Aorta (tissue), 5 donors: ENCODE measurements at places on chromosomes 3 and 15. TPM values are rescaled to one million over a fixed set of nuclear protein-coding genes. Genes with fewer than 3 reads are reported as not detected.

GRCh38 chr15:41957021-41957897 lies 15.1 kb downstream of the EHD4 start:
- H3K4me1 ChIP-seq: peaks cover 8% of the 10 kb centered on the region
- peaks cover 1% of the 10 kb centered on the region for H3K36me3 ChIP-seq
- H3K27me3 ChIP-seq: no peaks in the 10 kb centered on the region
- no peak overlapping the region for H3K27ac ChIP-seq

GRCh38 chr15:42672444-42672843 lies 64.5 kb downstream of the CDAN1 start:
- no peak overlapping the region for H3K4me3 ChIP-seq
- H3K4me1 ChIP-seq: no peaks in the 10 kb centered on the region
- H3K27ac ChIP-seq: no peak overlapping the region
- DNase-seq: no peak
- H3K36me3 ChIP-seq: no peaks in the 10 kb centered on the region
- no peaks in the 10 kb centered on the region for H3K27me3 ChIP-seq

DNA sequence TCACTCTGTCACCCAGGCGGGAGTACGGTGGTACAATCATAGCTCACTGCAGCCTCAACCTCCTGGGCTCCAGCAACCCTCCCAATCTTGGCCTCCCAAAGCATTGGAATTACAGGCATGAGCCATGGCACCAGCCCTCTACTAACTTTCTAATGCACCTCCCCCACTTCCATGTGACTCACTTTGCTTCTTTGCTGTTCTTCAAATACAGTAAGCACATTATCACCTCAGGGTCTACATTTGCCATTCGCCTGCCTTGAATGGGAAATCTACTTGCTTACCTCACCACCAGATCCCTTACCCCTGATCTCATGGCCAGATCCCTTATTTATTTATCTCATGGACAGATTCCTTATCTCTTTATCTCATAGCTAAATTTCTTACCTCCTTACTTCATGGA lies 235.3 kb downstream of the KCNMB2 start:
- H3K27me3 ChIP-seq: no peaks in the 10 kb centered on the region
- no peak for DNase-seq
- no peaks in the 10 kb centered on the region for H3K36me3 ChIP-seq
- no peaks in the 10 kb centered on the region for H3K4me1 ChIP-seq

DNA sequence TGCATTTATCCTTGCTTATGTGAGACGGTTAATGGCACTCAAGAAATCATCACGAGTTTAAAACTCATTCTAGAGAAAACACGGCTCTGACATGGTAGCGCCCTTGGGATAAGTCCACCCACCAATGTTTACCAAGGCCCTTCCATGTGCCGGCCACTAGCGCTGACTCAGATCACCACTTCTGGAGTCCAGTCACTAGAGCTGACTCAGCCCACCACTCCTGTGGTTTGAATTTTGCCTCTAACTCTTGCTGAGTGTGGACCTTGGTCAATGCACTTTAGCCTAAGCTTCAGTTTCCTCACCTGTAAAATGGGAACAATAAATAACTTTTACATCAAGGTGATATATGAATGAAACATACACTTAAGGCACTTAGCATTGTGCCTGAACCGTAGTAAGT lies 358.4 kb upstream of the PROK2 start:
- no peak overlapping the region for H3K4me3 ChIP-seq
- H3K36me3 ChIP-seq: no peaks in the 10 kb centered on the region
- no peaks in the 10 kb centered on the region for H3K27me3 ChIP-seq
- H3K27ac ChIP-seq: no peak overlapping the region
- peaks cover 4% of the 10 kb centered on the region for H3K4me1 ChIP-seq

GRCh38 chr3:150583028-150583427 lies 20.1 kb upstream of the SELENOT start:
- H3K27ac ChIP-seq: no peak overlapping the region
- no peaks in the 10 kb centered on the region for H3K27me3 ChIP-seq
- DNase-seq: no peak
- H3K4me3 ChIP-seq: no peak overlapping the region
- H3K4me1 ChIP-seq: no peaks in the 10 kb centered on the region

DNA sequence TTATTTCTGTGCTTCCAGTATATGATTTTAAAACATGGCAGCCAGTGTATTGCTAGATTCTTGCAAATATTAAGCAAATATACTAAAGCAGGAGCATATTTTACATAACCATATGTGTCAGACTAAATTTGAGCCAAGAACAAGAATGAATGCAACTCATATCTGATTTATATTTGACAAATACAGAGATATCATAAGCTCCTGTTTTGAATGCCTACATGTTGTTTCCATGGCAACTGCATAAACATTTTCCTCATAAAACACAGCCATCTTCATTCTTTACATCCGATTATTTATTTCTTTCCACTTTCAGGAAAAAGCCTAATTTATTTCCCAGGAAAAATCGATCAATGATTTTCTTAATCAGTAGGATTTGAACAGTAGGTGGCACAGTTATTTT lies 172.2 kb upstream of the TSPAN3 start:
- no peaks in the 10 kb centered on the region for H3K27me3 ChIP-seq
- no peak overlapping the region for H3K4me3 ChIP-seq

DNA sequence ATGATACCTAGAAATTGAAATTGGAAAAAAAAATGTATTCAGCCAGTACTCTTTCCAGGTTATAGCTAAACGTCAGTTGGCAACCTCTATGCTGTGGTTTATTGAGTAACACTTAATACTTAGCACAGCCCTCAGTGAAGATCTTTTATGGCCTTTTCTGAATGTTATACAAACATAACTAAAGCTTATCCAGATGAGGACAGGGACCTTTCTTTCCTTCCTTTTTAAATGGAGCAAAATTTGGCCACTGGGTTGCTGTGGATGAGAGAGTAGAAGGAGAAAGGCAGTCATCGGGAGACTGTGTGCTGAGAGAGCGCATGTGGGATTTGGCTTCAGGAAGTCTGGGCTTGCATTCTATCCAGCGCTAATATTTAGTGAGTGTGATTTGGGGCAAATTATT lies 36.1 kb downstream of the IGF1R start:
- H3K27me3 ChIP-seq: no peaks in the 10 kb centered on the region
- no peak overlapping the region for H3K4me3 ChIP-seq
- no peaks in the 10 kb centered on the region for H3K36me3 ChIP-seq
- DNase-seq: no peak

DNA sequence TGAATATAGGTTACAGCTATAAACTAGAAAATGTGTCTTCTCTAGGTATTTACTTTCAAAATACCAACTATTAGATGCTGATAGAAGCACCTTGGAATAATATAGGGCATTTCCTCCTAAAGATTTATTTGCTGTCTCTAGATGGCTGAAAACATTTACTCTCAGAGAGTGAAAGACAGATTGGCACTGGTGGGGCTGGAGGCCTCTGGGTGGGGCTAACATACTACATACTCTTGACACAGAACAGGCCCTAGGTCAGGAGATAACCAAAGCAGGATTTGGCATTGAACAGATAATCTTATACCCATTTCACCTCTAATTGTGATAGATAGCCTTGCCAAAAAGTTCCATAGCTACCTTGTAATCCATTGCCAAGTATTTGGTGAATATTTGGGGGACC lies 253.3 kb upstream of the TBC1D5 start:
- no peaks in the 10 kb centered on the region for H3K36me3 ChIP-seq
- H3K4me1 ChIP-seq: no peaks in the 10 kb centered on the region
- H3K27ac ChIP-seq: no peak overlapping the region
- H3K4me3 ChIP-seq: no peak overlapping the region
- DNase-seq: no peak
- H3K27me3 ChIP-seq: no peaks in the 10 kb centered on the region

DNA sequence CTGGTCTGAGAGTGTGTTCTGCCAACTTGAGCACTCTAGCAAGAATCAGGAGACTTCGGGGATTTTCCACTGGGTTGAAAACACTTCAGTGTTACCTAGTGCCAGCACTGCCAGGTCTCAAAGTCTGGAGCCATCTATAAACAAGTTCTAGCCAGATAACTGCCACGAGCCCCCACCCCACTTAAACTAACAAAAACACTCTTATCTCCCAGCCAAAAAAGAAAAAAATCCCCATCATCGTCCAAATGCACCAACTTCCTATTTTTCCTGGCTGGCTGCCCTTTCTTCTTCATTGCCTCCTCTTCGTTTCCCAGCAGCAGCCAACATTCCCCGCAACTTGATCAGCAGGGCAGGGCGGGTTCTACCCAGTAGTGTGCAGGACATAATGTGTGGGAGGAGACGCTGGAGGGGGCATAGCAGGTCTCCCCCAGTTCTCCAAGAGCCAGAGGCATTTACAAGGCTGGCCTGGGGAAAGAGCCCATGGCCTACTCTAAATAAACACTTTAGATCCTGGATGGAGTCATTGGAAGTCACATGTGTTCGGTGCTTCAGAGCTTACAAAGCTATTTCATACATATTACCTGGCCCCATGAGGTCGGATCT lies 29.5 kb downstream of the C2CD4B start:
- H3K4me3 ChIP-seq: no peak overlapping the region
- H3K27me3 ChIP-seq: no peaks in the 10 kb centered on the region

GRCh38 chr15:78208341-78208844 lies 26.0 kb downstream of the ACSBG1 start:
- H3K36me3 ChIP-seq: no peaks in the 10 kb centered on the region
- H3K4me1 ChIP-seq: no peaks in the 10 kb centered on the region
- H3K4me3 ChIP-seq: no peak overlapping the region
- no peaks in the 10 kb centered on the region for H3K27me3 ChIP-seq
- H3K27ac ChIP-seq: no peak overlapping the region
- no peak for DNase-seq

DNA sequence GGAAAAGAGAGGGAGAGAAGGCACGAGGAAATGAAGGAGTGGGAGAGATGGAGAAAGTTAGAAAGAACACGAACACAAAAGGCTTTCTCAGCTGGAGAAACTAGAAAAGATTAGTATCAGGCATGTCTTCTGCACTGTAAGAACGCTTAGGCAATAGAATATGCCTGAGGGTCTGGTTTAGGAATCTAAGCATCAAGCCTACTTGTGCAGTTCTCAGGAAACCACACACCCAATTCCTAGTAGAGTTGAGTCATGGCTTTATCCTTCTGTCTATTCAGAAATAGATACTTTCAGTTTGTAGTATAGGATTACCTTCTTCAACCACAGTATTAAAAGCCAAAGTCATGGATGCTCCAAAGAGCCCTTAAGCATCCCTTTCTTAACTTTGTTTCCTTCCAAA lies 969.4 kb downstream of the NTRK3 start:
- no peak for DNase-seq
- H3K27ac ChIP-seq: no peak overlapping the region
- no peaks in the 10 kb centered on the region for H3K36me3 ChIP-seq
- no peaks in the 10 kb centered on the region for H3K4me1 ChIP-seq

- no peak overlapping the region for H3K27ac ChIP-seq
- no peaks in the 10 kb centered on the region for H3K27me3 ChIP-seq
- H3K36me3 ChIP-seq: no peaks in the 10 kb centered on the region
Observed at GRCh38 chr3:90087703-90088102, 980.3 kb downstream of the EPHA3 start.

The STRA6 gene
- total RNA-seq: 0.51 TPM

The WNT5A gene
- total RNA-seq: 10.6 TPM

The BNC1 gene
- total RNA-seq: 0.13 TPM

The FGD5 gene
- 36.2 TPM for total RNA-seq
